ENCODE measurements at places on chromosomes 6 and 20.

GRCh38 chr6:107692351-107692750, 131.8 kb downstream of the SCML4 start:
- no peaks in the 10 kb centered on the region for H3K27me3 ChIP-seq
- no peaks in the 10 kb centered on the region for H3K36me3 ChIP-seq
- H3K4me1 ChIP-seq = peaks cover 15% of the 10 kb centered on the region
- DNase-seq = no peak
- H3K4me3 ChIP-seq = no peak overlapping the region

DNA sequence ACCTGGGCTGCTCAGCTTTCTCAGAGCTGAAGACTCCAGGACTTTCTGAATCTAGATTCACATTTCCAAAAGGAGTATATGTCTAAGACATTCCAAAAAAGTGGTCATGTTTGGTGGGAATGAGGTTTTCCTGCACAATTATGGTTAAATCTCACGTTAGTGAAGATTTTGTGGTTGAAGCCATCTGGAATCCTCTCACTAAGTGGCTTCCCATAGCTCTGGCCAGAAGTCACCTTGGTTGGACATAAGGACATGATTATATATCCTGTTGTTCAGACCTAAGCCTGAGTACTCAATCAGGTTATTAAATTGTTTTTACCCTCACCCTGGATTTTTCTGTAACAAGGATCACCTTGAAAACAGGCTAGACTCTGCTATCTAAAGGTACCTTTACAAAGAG, 176.1 kb upstream of the PLN start:
- H3K27me3 ChIP-seq = no peaks in the 10 kb centered on the region
- no peak overlapping the region for H3K27ac ChIP-seq
- H3K4me1 ChIP-seq = no peaks in the 10 kb centered on the region
- no peak for DNase-seq
- H3K4me3 ChIP-seq = no peak overlapping the region
- no peaks in the 10 kb centered on the region for H3K36me3 ChIP-seq

DNA sequence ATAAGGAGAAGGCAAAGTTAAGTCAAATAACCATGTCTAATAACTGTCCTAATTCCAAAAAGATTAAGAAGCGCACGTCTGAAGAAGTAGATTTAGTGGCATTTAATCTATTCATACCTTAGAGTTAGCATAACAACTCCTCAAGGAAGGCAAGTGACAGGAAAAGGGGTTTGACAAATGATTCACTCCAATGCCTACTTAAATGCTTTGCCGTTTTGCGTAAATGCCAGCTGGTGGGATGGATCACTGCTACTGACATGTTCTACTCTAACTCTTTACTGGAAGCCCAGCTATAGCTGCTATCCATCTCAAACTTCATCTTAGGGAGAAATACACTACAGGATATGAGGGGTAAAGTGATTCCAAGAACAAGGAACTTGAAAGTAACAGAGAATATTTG, 347.3 kb upstream of the RUNX2 start:
- no peaks in the 10 kb centered on the region for H3K27me3 ChIP-seq
- H3K27ac ChIP-seq = no peak overlapping the region
- H3K4me1 ChIP-seq = no peaks in the 10 kb centered on the region

- H3K36me3 ChIP-seq = no peaks in the 10 kb centered on the region
- DNase-seq = peak; percentile 50
- no peaks in the 10 kb centered on the region for H3K27me3 ChIP-seq
- peak overlapping the region; percentile 25 for H3K27ac ChIP-seq
- H3K4me3 ChIP-seq = no peak overlapping the region
- peaks cover 34% of the 10 kb centered on the region for H3K4me1 ChIP-seq
These were observed 168.7 kb downstream of the BTBD3 start for GRCh38 chr20:12086359-12086758.

DNA sequence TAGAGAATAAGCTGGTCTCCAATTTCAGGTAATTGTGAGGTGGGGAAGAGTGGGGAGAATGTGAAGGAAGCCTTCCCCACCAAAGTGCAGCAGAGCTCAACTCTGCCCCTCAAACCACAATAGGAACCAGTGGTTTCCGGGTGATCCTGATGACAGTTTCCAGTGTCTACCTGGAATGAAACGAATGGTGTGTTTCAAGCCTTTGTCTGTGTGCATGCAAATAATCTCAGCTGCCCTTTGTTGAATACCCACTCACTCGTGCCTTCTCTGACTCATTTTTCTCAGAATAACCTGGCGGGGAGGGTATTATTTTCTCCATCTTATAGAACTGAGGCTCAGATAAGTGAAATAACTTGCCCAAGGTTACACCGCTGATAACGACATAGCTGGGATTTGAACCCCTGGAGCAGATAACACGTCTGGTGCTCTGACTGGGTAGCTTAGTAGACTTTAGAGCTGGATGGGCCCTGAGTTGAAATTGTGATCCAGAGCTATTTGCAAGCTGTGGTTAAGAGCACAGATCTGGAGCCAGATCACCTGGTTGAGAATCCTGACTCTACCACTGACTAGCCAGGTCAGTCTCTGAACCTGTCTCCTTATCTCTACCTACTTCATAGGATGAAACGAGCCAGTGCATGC, 85.1 kb downstream of the EYA2 start:
- peaks cover 16% of the 10 kb centered on the region for H3K4me1 ChIP-seq
- H3K27ac ChIP-seq = no peak overlapping the region
- no peaks in the 10 kb centered on the region for H3K27me3 ChIP-seq
- no peak overlapping the region for H3K4me3 ChIP-seq
- no peaks in the 10 kb centered on the region for H3K36me3 ChIP-seq

DNA sequence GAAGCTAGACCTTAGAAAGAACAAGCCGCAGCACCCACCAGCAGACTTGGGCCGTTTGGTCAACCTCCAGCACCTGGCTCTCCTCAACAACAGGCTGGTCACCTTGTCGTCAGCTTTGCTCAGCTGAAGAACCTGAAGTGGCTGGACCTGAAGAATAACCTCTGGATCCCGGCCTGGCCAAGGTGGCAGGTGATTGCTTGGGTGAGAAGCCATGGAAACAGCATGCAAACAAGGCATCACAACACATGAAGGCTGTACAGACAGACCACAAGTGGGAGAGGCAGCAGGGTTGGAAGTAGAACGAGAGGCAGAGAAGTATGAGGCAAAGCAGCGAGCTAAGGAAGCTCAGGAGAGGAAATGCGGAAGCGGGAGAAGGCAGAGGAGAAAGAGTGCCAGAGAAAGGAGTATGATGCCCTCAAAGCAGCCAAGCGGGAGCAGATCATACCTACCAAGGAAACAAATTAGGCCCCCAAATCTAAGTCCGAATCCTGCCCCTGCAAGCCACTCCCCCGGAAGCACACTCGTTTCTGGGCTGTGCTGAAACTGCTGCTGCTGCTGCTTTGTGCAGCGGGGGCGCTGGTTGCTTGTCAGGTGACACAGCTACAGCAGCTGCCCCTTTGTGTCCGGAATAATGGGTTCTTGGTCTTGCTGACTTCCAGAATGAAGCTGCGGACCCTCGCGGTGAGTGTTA, 121.6 kb upstream of the LGSN start:
- no peaks in the 10 kb centered on the region for H3K36me3 ChIP-seq
- H3K27ac ChIP-seq = no peak overlapping the region
- H3K27me3 ChIP-seq = no peaks in the 10 kb centered on the region
- no peaks in the 10 kb centered on the region for H3K4me1 ChIP-seq

- H3K27ac ChIP-seq = no peak overlapping the region
- no peak for DNase-seq
These were observed 107.8 kb upstream of the CD93 start for GRCh38 chr20:23193801-23194384.

DNA sequence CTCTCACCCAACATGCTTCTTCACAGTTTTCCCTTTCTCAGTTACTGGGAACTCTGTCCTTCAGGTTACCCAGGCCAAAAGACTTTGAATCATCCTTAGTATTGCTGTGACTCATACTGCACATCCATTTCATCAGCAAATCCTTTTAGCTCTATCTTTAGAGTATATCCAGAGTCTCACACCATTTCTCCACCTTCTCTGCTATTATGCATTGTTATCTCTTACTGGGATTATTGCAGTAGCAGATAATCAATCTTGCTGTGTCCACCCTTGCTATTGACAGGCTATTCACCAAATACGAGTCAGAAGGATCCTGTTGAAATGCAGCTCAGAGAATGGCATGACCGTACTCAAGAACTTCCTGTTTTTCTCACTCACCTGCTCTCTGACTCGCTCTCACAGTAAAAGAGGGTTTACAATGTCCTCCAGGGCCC, 57.3 kb downstream of the BCKDHB start:
- no peaks in the 10 kb centered on the region for H3K36me3 ChIP-seq
- no peak overlapping the region for H3K27ac ChIP-seq
- H3K4me3 ChIP-seq = no peak overlapping the region
- peaks cover 13% of the 10 kb centered on the region for H3K4me1 ChIP-seq
- DNase-seq = no peak
- no peaks in the 10 kb centered on the region for H3K27me3 ChIP-seq

DNA sequence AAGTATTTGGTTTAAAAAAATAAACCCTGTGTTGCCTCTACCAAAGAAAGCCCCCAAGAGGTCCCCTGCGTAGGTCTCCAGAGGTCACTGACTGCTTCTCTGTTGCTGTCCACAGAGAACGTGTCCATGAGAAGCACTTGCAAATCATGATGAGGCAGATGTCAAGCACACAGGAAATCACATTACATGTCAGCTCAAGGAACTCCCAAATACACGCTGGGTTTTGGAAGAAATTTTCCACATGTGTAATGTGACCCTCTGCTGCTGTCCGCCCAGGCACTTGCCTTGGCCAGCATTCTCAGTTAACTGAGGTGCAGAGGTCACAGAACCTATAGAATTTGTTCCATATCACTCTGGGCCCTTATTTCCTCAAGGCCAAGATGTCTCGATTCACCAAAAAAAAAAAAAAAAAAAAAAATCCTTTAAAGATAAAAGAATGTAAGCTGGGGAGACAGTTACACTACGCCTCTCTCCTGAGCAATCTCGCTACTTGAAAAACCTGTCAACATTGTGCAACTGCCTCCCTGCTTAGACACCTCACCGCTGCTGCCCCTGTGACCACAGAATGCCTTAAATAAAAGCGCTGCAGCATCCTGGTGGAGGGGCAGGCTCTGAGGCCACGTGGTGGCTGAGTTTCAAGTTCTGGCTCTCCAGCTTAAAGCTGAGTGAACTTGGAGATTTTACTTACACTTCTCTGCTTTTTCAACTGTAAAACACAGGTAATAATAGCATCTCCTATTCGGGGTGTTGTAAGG, 42.3 kb downstream of the SLC22A23 start:
- H3K4me1 ChIP-seq = peaks cover 13% of the 10 kb centered on the region
- no peaks in the 10 kb centered on the region for H3K36me3 ChIP-seq
- no peak overlapping the region for H3K27ac ChIP-seq
- H3K27me3 ChIP-seq = no peaks in the 10 kb centered on the region
- DNase-seq = no peak
- no peak overlapping the region for H3K4me3 ChIP-seq

DNA sequence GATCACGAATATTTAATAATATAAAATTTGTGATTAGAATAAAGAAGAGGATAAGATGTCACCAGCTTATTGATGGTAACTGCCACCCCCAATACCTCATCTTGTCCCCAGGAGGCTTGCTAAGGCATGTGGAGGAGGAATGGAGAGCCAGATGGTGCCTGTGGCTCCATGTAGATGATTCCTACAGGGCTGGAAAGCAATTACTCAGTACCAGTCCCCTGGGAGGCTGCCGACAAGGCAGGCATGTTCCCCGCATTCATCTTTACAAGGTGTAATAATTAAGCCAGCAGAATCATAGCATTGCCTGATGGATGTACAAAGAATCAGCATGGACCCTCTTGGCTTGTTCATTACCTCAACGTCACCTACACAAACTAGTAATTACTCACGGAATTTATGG, 155.3 kb downstream of the PLCB1 start:
- DNase-seq = no peak
- peaks cover 4% of the 10 kb centered on the region for H3K4me1 ChIP-seq
- H3K27ac ChIP-seq = no peak overlapping the region
- H3K4me3 ChIP-seq = no peak overlapping the region

GRCh38 chr20:41734506-41734945, 116.3 kb upstream of the CHD6 start:
- peaks cover 2% of the 10 kb centered on the region for H3K4me1 ChIP-seq
- no peak overlapping the region for H3K27ac ChIP-seq
- H3K4me3 ChIP-seq = no peak overlapping the region
- DNase-seq = peak; percentile 67

DNA sequence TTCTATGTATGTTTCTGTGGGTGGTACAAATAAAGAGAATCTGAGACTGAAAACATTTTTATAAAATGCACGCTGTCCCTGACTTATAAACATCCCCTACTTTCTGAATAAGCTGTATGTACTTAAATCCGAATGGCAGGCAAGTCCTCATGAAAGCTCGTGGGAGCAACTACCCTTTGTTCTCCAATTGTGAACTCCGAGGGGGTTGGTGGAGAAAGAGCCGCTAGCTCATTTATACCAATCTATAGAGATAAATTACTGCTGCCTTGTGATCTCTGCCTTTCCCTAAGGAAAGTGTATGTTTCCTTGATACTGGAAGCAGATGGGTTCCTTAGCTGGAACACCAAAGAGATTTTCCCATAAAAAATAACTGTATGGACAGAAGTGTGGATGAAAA, 84.5 kb downstream of the GJA10 start:
- H3K36me3 ChIP-seq = no peaks in the 10 kb centered on the region
- no peak overlapping the region for H3K27ac ChIP-seq
- peak; percentile 58 for DNase-seq
- no peak overlapping the region for H3K4me3 ChIP-seq
- no peaks in the 10 kb centered on the region for H3K27me3 ChIP-seq

- H3K27ac ChIP-seq = no peak overlapping the region
- no peak overlapping the region for H3K4me3 ChIP-seq
- no peaks in the 10 kb centered on the region for H3K27me3 ChIP-seq
- no peaks in the 10 kb centered on the region for H3K4me1 ChIP-seq
- no peaks in the 10 kb centered on the region for H3K36me3 ChIP-seq
These were observed 941.4 kb upstream of the MAN1A1 start for GRCh38 chr6:120290964-120291363.

DNA sequence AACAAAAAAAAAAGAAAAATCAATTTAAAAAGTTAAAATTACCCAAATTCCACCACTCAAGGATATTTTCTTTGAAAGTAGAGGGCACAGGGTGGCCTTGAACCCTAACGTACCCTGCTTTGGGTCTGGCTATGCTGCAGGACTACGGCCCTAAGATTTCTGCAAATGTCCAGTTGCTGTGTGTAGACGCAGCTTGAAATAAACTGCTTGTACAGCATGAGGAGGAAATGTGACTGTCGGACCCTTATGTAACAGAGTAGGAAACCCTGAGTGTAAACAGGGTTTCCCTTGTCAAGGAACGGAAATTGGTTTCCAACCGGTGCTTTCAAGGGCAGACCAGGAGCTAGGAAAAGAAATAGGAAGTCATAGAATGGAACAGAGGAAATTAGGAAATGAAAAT, 60.7 kb upstream of the SHLD1 start:
- DNase-seq = no peak
- H3K27me3 ChIP-seq = no peaks in the 10 kb centered on the region
- no peak overlapping the region for H3K4me3 ChIP-seq
- no peak overlapping the region for H3K27ac ChIP-seq
- H3K4me1 ChIP-seq = no peaks in the 10 kb centered on the region

DNA sequence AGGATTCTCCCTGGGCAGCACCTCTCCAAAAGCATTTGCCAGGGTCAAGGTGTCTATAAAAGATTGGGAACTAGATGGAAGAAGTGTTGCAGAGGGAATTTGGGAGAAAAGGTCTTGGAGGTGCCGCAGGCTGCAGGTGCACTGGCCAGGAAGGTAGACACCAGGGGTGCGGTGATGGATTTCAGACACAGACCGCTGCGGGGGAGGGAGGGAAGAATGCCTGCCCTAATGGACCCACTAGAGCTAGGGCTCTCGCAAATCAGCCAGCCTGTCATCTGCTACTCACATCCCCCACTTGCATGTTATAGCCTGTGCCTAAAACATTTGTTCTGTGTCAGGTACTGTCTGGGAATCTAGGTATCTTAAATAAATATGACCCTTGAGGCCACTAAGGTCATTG, 193.6 kb upstream of the SLC24A3 start:
- H3K27ac ChIP-seq = no peak overlapping the region
- peaks cover 3% of the 10 kb centered on the region for H3K4me1 ChIP-seq
- H3K4me3 ChIP-seq = no peak overlapping the region
- DNase-seq = no peak
- no peaks in the 10 kb centered on the region for H3K27me3 ChIP-seq
- H3K36me3 ChIP-seq = no peaks in the 10 kb centered on the region
